ENCODE measurements at places on chromosomes 6 and 20.

- DNase-seq, result no peak
These were observed 139.1 kb downstream of the DLL1 start for GRCh38 chr6:170151804-170152123.

GRCh38 chr20:21002486-21002885, 103.7 kb downstream of the LINC00237 start:
- no peak for DNase-seq

- DNase-seq, result no peak
These were observed 76.8 kb upstream of the SIRPG start for GRCh38 chr20:1734269-1734858.

DNA sequence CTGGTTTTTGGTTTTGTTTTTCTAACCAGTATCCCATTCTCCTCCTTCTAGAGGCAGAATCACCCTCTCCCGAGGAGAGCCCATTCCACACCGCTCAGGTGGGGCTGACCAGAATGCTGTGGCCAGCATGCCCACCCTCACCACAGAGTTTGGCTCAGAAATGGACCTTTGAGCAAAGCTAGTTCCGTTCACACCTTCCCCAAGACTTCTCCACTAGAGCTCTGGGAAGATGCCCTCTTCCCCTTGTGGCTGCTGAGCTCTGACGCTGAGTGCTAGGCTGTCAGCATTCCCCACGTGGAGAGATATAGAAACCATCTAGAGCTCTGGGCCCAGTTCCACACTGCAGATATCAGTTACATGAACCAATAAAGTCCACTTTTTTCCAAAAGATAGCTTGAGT, 7.9 kb downstream of the GPLD1 start:
- DNase-seq, result no peak

DNA sequence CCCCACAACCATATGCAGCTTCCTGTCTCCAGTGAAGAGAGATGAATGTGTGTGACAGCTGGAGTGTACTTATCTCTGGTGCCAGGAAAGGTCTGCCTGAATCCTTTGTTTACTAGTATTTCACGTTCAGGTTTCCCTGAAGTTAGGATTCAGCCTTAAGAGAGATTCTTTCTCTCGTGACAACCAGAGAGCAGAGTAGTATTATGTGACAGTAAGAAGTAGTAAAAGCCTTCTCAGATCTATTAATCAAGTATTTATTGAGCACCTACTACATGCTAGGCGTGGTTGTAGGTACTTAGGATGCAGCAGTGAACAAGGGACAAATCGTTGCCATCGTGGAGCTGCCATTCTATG, 949 bp downstream of the KIFC1 start:
- DNase-seq, result no peak

DNA sequence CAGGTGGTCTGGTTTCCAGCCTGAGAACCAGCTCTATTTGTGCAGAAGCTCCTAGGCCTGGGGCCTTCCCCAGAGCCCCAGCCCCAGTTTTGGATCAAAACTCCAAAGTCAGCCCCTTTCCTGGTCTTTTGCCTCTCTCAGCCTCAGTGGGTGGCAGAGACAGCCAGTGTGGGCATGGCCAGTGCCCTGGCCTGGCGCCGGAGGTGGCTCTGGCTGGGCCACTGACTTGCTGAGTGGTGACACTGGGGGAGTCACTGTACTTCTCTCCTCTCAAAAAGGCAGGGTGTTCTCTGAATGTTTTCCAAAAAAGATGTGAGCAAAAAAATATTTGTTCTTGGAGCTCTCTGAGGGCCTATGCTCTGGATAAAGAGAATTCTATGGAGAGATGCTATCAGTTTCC, 20.0 kb upstream of the MLN start:
- no peak for DNase-seq

GRCh38 chr6:34890533-34890925, 1.5 kb downstream of the ANKS1A start:
- no peak for DNase-seq

- DNase-seq, result no peak
These were observed 245.5 kb upstream of the ECI2 start for GRCh38 chr6:4380881-4381281.

- no peak for DNase-seq
These were observed 133.8 kb downstream of the FLRT3 start for GRCh38 chr20:14203657-14204056.

DNA sequence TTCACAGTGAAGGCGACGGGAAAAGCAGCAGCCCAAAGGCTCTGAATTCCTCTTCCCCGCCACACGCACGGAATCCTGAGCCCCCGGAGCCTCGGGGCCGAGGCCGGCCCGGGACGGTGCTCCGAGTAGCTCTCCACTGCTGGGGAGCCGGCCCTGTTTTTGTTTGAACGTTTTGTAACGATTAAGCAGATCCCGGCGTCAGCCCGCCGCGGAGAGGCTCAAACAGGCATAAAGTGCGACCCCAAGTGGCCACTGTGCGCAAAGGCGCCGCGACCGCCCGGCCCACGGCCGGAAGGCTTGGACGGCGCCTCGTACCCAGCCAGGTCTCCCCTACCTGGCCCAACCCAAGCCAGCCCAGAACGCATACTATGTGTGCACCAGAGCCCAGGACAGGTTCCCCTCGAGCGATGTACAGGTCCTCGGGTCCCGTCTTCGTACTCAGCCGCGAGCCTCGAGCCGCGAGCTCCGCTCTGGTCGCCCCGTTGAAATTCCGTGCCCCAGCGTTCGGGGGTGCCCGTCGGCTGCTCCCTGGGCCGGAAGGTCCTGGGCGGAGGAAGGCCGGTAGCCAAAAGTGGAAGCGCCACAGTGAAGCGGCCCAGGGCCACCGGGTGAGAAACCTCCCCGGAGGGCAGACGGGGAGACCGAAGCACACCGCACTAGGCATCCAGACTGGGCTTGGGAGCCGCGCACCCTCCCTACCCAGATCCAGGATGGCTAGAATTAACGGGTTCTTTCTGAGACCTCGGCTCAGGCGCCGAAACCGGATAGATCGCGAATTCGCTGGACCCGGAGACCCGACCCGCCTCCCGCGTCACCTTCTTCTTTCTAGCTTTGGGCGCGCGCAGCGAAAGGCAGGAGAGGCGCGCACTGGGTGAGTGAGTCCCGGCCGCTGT, 1.2 kb upstream of the MAFB start:
- DNase-seq, result peak; percentile 78

DNA sequence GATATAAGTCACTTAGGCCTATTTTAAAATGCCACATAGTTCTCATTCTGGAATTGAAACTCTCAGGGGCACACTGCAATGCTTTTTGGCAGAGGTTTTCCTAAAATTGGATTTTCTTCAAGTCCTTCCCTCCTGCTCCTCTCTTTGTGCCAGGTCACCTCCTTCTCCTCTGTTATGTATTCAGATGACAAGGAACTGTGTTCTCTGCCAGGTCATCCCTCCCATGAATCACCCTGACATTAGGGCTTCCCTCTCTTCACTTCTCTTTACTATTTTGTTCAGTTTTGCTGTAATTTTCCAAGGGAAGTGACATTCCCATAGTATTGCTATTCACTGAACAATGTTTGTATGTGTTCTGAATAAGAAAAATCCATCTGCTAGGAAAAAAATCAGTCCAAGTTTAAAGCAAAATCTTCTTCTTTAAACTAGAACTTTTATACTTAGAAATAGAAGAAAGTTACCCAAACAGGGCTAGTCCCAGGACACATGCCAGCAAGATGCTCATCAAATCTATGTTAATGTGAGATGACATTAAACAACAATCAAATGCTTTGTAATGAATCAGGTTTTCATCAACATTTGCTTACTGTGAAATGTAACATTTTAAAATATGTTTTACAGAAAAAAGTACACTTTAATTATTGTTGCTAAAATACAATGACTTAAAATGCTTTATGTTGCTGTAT, 461.1 kb downstream of the MMUT start:
- DNase-seq, result no peak

- no peak for DNase-seq
These were observed 9.1 kb downstream of the OCSTAMP start for GRCh38 chr20:46541229-46541935.

DNA sequence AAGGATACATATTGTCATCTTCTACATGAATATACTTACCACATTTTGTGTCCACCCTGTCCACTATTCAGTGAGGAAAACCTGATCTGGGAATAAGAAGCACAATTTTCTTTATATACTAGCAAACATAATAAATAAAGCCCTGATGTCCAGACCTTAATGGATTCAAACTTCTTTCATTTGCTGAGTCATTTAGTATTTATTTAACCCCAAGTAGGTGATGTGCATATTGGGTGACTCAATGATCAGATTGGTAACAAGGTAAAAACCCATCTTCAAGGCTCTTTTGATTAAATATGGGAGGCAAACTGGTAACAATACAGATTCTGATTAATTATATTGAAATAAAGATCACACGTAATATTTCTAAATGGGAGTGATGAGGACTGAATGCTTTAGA, 1159.8 kb upstream of the EYS start:
- no peak for DNase-seq

GRCh38 chr20:58967652-58968429, 13.2 kb upstream of the NELFCD start:
- DNase-seq, result no peak

DNA sequence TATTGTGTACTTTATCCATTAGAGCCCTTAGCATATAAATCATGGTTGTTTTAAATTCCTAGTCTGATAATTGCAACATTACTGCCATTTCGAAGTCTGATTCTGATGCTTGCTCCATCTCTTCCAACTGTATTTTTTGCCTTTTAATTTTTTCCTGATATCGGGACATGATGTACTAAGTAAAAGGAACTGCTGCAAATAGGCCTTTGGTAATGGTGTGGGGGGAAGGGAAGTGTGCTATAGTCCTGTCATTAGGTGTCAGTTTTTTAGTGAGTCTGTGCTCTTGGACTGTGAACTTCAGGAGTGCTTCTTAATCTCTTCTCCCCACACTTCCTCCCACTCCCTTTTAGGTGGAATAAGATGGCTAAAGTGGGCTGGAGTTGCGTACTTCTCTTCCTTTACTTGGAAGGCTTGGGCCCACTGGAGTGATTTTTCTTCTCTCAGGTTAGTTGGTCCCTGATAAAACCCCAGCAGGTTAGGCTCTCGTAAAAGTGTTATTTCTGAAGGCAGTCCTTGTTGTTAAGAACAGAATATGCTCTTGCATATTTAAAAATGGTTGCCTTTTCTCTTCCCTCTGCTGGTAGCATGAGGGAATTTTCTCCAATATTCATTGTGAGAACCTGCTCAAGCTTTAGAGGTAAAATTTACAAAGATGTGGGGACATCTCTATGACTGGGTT, 18.1 kb downstream of the STXBP5 start:
- DNase-seq, result no peak

- no peak for DNase-seq
These were observed 76.8 kb downstream of the MKKS start for GRCh38 chr20:10357061-10357708.

- DNase-seq, result no peak
These were observed 681 bp downstream of the SYCP2 start for GRCh38 chr20:59932616-59933295.

- DNase-seq, result no peak
These were observed 165.9 kb upstream of the IRAK1BP1 start for GRCh38 chr6:78701407-78701806.

GRCh38 chr6:35049900-35050756, 91.0 kb downstream of the TCP11 start:
- peak; percentile 47 for DNase-seq

GRCh38 chr6:166774292-166774691, 147.2 kb upstream of the RPS6KA2 start:
- DNase-seq, result no peak

GRCh38 chr20:37525810-37526209, 1.9 kb downstream of the BLCAP start:
- DNase-seq, result no peak

GRCh38 chr6:42339991-42340401, 111.7 kb downstream of the TRERF1 start:
- DNase-seq, result no peak

DNA sequence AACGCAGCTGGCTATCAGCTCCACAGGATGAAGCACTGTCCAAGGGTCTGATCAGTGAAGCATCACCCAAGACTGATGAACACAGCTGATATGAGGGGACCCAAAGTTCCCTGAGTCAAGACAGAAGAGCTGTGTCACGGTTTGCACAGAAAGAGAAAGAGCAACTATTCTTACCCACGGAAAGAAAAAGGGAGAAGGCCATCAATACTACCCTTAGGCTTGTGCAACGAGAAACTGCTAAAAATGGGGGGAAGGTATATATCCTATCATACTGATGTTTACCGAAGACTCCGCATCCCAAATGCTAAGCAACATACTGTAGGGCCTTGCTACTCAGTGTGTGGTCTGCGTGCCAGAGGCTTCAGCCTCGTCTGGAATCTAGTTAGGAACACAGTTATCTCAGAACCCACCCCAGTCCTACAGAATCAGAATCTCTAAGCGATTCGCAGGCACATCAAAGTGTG, 665 bp downstream of the FASTKD5 start:
- DNase-seq, result no peak

DNA sequence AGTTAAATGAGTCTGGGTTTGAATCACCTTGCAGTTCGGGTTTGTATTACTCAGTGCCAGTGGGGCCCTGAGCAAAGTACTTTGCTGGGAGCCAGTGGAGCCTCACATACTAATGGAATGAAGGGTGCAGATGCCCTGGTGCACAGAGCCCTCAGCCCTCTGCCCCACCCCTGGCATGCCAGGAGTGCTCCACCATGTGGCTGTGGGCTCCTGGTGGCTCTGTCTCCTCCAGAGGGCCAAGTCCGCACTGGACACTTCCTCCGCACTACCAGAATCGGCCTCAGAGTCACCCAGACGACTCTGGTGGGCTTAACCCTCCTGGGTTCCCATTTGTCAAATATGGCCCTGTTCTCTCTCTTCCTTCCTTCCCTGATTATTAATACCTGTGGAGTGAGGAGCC, 94.0 kb downstream of the STK35 start:
- no peak for DNase-seq

- no peak for DNase-seq
These were observed 54.7 kb downstream of the PTPRK start for GRCh38 chr6:128465368-128466343.

- no peak for DNase-seq
These were observed 683.4 kb upstream of the FLRT3 start for GRCh38 chr20:15020845-15021244.

DNA sequence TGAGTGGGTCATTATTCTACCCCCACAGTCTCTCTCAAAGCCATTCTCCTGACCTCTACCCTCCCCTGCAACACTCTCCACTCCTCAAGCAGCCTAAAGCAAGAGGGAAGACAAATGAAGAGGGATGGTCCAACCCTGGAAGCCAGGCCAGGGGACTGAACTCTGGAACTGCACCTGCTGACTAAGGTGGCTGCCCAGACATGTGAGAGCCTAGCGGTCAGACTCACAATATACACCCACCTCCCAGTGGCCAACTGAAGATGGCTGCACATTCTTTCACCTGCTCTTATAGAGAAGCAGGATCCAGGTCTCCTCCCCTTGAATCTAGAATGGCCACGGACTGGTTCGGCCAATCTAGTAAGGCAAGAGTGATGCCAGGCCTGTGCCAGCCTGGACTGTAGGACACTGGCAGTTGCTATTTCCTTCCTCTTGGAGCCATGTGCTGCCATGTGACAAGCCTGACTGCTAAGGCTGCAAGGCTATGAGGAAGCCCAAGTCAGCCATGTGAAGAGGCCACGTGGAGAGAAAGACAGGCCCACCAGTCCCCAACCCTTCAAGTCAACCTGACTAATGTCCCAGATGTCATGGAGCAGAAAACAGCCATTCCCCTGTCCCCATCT, 31.8 kb downstream of the ACSS1 start:
- DNase-seq, result no peak

- DNase-seq, result no peak
These were observed 112.0 kb upstream of the CDYL start for GRCh38 chr6:4664117-4664626.

All from NCI-H1092 treated with DMSO at 0.1 percent for 48 hours (cell line).